HCEC 1CT (cell line): ENCODE measurements at places on chromosomes 7 and 10.

- DNase-seq: no peak
Measured at GRCh38 chr10:17407047-17407446, 47.3 kb downstream of the ST8SIA6 start.

- no peak for DNase-seq
Measured at GRCh38 chr7:6642239-6642839, 5.2 kb downstream of the ZNF316 start.

DNA sequence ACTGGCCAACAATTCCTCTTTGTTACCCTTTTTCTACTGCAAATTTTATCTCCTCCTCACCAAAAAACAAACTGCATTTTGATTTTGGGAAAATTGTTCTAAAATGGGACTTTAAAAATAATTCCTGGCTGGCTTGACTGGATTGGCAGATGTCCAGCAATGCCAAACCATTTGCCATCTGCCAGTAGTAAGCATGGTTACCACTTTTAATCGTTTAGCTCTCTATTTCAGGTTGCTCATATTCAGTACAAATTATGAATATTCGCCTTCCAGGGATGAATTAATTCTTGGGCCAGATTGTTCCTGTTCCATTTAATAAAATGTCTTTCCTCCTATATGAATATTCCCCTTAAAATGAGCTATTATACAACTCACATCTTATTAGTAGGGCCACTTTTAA lies 35.7 kb downstream of the SMNDC1 start:
- DNase-seq: no peak

DNA sequence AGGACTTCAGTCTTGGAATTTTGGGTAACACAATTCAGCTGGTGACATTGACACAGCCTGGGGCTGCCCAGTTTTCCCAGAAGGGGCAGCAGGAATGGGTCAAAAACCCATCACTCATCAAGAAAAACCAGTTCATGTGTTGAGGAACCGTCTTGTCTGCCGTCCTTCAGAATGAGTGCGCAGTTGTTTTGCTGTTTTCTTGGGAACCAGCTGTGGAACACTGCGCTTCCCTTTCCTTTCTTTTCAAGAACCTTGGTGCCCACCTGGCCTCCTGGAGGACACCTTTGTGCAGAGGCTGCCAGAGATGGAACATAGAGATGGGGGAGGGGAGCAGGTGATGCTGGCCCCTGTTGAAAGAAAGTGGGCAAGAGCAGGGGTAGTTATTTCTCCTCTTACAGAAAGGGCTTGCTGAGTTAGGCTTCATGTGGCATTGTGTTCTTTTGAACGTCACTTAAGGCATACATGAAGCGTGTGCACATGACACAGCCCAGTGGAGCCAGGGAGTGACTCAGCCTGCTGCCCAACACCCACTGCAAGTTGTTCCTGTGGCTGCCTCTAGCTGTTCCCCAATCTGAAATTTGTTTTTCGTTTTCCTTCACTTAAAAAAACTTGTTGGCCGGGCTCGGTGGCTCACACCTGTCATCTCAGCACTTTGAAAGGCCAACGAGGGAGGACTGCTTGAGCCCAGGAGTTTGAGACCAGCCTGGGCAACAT lies 87.4 kb upstream of the TNS3 start:
- DNase-seq: peak; percentile 95

GRCh38 chr7:100195222-100195621 lies 17.5 kb downstream of the STAG3 start:
- no peak for DNase-seq

GRCh38 chr10:35480142-35480541 lies 125.0 kb upstream of the GJD4 start:
- DNase-seq: no peak

GRCh38 chr10:129538236-129538635 lies 71.2 kb downstream of the MGMT start:
- no peak for DNase-seq

DNA sequence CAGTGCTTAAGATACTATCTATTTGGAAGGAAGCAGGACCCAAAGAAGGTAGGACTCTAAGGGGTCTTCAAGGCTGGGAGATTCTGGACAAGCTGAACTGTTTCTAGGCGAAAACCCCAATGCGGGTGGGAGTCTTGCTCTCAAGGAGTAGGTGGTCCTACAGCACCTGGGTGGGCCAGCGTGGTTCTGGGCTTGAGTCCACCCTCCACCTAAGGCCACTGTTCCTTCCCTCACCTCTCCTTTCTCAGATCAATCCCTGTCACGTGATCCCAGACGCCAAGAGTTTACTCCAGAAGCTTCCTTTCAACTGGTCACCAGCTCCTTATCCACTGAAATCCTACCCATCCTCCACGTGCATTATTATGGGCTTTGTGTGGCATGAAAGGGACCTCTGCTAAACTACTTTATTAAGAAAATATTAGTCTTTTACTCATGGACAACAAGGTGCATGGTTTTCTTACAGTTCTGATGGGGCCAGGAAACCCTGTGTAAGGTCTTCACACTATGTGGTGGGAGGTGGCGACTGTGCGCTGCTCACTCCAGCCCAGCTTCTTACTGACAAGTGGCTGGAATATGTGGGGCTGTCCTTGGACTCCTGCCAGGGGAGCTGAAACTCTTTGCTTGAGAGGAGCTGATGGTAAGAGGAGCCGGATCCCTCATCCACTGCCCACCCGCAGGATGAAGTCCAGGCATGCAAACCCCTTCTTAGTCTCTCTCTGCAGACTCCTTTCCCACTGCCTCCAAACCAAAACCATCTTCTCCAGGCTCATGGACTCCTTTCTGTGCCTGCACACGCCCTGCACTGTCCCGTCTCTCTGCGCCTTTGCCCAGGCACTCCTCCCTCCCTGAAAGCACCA lies 1.6 kb downstream of the ZNF746 start:
- DNase-seq: peak; percentile 43

GRCh38 chr10:113713640-113713982 lies 33.9 kb downstream of the CASP7 start:
- no peak for DNase-seq

- DNase-seq: no peak
Measured at GRCh38 chr7:69638674-69639073, 40.4 kb downstream of the AUTS2 start.

DNA sequence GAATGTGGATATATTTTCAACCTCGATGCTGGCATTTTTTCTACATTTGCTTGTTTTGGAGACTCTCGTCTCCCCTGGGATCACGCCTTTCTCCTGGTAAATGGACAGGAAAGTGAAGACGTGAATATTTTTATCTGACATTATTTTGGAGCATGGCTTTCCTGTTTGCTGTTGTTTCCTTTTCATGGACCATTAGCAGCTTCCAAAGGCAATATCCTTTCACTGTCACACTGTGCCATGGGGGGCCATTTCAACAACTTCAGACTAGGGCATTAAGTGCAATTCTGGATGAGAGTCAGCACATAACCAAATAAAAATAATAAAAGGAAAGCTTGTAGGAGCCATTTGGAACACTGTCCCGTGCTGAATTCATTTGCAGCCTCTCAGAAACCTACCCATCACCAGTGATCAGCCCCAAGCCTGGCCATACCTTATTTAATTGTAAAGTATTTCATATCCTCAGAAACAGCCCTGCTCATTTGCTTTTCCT lies 75.9 kb upstream of the NEUROD6 start:
- no peak for DNase-seq
